ENCODE measurements at places on chromosomes 4 and X.

DNA sequence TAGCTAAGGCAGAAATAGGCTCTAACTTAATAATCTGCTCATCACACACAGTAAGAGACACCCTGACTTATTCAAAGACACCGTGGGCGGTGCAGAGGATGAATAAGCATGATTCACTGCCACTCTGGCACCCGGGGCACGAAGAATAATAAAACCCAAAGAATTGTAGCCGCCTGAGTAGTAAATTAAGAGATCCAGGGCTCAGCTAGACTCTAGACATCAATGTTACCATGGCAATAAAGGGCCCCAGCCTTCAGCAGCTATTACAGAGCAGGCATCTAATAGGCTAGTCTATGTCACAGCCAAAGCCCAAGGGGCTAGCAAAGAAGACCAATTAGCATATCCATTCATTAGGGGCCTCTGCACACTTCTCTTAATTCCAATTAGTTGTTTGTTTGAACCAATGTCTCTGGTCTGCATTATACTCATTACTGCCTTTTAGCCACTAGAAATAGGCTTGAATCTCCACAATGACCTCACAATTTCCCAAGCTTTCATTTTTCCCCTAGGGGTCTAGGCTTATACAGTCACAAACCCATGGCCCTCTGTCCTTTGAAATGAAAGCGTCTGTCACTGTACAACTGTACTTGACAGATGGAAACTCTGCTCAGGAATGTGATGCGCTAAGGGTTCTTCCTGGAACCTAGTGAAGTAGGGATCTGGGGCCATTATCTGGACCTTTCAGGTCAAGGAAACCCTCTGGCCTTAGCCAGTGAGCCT lies 3.0 kb upstream of the ATP1B4 start:
- H3K4me3 ChIP-seq: no peak overlapping the region
- no peak for DNase-seq
- H3K36me3 ChIP-seq: no peaks in the 10 kb centered on the region
- no peaks in the 10 kb centered on the region for H3K4me1 ChIP-seq
- no peaks in the 10 kb centered on the region for H3K27me3 ChIP-seq
- H3K27ac ChIP-seq: no peak overlapping the region

DNA sequence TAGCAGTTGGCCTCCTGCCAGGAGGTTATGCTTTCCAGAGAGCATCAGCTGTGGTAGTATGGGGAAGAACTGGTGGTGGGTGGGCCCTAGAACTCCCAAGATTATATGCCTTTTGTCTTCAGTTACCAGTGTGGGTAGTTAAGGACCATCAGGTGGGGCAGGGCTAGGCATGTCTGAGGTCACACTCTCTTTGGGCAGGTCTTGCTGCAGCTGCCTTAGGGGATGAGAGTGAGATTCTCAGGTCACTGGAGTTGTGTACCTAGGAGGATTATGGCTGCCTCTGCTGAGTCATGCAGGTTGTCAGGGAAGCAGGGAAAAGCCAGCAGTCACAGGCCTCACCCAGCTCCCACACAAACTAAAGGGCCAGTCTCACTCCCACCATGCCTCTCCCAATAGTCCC lies 172.9 kb upstream of the GYPA start:
- no peaks in the 10 kb centered on the region for H3K4me1 ChIP-seq
- H3K36me3 ChIP-seq: no peaks in the 10 kb centered on the region
- no peak overlapping the region for H3K4me3 ChIP-seq
- no peaks in the 10 kb centered on the region for H3K27me3 ChIP-seq
- no peak overlapping the region for H3K27ac ChIP-seq

DNA sequence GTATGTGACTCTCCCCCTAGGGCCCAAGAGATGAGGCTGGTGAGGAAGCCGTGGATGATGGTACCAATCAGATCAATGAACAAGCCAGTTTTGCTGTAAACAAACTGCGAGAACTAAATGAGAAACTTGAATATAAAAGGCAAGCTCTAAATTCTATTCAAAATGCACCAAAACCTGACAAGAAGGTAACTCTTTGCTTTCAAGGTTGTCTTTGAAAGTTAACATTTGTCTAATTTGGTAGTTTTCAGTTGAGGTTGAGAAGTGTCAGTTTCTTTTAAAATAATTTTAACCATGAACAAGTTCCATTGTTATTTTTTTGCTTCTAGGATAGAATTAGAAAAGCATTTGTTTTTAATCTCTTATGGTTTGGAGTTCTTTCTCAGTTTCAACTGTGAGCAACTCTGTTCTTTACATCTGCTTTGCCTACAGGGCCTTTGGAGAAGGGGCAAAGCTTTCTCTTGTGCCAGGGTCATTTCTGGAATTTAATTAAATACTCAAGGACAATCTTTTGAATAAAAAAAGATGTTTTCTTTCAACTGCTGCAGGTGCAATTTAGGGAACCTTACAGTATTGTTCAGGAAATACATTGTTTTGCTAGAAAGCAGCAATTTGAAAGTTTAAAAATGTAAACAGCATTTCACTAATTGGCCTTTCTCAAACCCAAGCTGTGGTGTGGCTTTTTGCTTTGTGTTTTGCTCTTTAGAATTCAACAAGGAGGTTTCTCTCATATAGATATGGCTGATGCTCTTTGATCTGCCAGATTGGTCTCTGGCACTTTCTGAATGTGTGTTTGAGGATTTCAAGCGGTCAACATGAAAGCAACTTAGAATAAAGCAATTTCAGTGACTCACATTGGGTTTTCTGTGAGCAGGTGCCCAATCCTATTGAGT lies 62.9 kb downstream of the LRP2BP start:
- H3K27ac ChIP-seq: no peak overlapping the region
- no peak for DNase-seq
- H3K4me3 ChIP-seq: no peak overlapping the region
- H3K36me3 ChIP-seq: no peaks in the 10 kb centered on the region
- H3K27me3 ChIP-seq: no peaks in the 10 kb centered on the region

GRCh38 chr4:3483471-3483921 lies 20.4 kb downstream of the DOK7 start:
- H3K27me3 ChIP-seq: no peaks in the 10 kb centered on the region
- DNase-seq: no peak
- no peak overlapping the region for H3K4me3 ChIP-seq
- H3K36me3 ChIP-seq: no peaks in the 10 kb centered on the region

DNA sequence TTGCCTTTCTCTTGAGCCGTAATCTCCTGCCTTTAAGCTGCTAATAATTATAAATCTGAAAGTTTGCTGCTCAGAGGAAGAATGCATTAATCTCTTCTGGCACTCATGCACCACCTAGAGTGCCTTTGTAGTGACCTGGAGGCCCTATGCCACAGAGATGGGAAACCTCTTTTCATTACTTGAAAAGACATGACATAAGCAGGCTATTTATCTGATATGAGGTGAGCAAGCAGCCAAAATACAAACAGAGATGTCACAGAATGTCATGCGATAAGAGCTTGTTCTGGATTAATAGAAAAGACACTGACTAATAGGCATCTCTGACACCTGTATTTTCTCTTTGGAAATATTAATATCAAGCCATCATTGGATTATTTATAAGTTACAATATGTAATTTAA lies 42.3 kb downstream of the GABRB1 start:
- H3K27me3 ChIP-seq: no peaks in the 10 kb centered on the region
- DNase-seq: no peak
- no peak overlapping the region for H3K4me3 ChIP-seq
- H3K4me1 ChIP-seq: no peaks in the 10 kb centered on the region

- H3K27me3 ChIP-seq: no peaks in the 10 kb centered on the region
- H3K36me3 ChIP-seq: no peaks in the 10 kb centered on the region
- no peak for DNase-seq
- no peak overlapping the region for H3K27ac ChIP-seq
- H3K4me1 ChIP-seq: no peaks in the 10 kb centered on the region
- H3K4me3 ChIP-seq: no peak overlapping the region
These were observed 813.7 kb downstream of the DMD start for GRCh38 chrX:32397562-32398216.

GRCh38 chrX:17656035-17656418 lies 81.3 kb upstream of the SCML1 start:
- H3K4me1 ChIP-seq: no peaks in the 10 kb centered on the region
- no peak overlapping the region for H3K4me3 ChIP-seq
- no peak overlapping the region for H3K27ac ChIP-seq

DNA sequence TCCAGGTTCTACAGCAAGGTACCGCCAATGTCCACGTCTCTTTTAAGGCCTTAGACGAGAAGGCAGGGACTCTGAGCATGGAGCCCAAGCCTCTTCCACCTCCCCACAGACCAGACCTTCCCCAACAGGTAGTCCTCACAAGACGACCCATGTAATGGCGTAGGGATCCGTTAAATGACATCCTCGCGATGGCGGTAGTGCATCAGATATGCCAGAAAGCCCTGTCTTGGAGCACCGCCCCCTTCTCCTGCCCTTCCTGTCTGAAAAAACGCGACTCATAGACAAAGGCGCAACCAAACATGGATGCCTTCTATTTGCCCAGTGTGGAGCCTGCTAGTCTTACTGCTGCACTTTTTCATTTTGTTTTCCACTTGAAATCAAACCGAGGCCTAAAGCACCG lies 185.4 kb downstream of the OR13H1 start:
- H3K27ac ChIP-seq: peak overlapping the region; percentile 98
- H3K27me3 ChIP-seq: no peaks in the 10 kb centered on the region
- no peaks in the 10 kb centered on the region for H3K36me3 ChIP-seq
- DNase-seq: peak; percentile 32

GRCh38 chr4:153639833-153640802 lies 44.0 kb upstream of the TLR2 start:
- H3K27me3 ChIP-seq: no peaks in the 10 kb centered on the region
- H3K4me3 ChIP-seq: no peak overlapping the region
- H3K4me1 ChIP-seq: no peaks in the 10 kb centered on the region
- no peak overlapping the region for H3K27ac ChIP-seq
- H3K36me3 ChIP-seq: no peaks in the 10 kb centered on the region
- no peak for DNase-seq

- no peak overlapping the region for H3K27ac ChIP-seq
- no peak overlapping the region for H3K4me3 ChIP-seq
- DNase-seq: no peak
- no peaks in the 10 kb centered on the region for H3K4me1 ChIP-seq
- no peaks in the 10 kb centered on the region for H3K27me3 ChIP-seq
These were observed 105.9 kb downstream of the TEX13A start for GRCh38 chrX:105114554-105115130.

DNA sequence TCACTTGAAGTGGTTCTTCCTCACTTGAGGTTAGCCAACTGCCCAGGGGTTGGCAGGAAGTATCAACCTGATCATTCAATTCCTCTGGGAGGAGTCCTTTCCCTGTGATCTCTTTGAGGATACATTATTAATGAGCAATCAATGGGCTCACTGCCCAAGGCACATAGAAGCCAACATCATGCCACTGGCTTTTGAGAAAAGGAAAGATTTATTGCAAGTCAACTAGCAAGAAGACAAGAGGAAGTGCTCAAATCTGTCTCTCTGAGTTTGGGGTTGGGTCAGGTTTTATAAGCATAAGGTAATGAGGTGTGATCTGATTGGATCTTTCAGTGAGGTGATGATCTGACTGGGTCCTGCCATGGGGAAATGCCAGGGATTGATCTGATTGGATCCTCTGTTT lies 39.6 kb downstream of the FGFBP1 start:
- no peak overlapping the region for H3K4me3 ChIP-seq
- no peak overlapping the region for H3K27ac ChIP-seq
- H3K27me3 ChIP-seq: no peaks in the 10 kb centered on the region

GRCh38 chrX:30804462-30804861 lies 84.6 kb downstream of the TAB3 start:
- no peaks in the 10 kb centered on the region for H3K4me1 ChIP-seq
- H3K27ac ChIP-seq: no peak overlapping the region
- DNase-seq: no peak
- H3K27me3 ChIP-seq: no peaks in the 10 kb centered on the region

Data from Panc1 (cell line).